ENCODE measurements at places on chromosomes 6 and 20.

DNA sequence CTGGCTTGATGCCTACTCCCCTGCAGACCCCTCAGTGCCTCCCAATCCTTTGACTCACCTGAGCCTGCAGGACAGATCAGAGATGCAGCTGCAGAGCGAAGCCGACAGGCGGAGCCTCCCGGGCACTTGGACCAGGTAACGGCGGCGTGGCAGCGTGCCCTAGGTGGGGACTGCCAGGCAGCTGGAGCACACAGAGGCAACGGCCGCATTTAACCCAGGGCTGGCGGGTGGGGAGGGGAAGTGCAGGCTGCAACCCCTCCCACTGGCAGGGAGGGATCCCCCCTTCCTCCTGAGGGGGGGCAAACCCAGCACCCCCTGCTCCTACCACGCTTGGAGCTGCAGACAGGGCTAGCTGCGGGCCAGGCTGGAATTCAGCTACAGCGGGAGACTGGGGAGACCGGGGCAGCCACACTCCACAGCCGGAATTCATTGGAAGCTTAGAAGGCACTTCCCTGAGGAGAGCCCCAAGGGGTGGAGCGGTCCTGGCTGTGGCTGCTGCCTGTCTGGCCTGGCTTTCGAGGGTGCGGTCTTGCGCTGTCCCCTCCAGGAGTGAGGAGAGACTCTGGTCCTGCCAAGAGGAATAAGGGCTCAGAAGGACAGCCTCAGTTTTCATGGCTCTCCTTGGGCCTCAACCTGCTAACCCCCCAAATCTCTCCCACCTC, at the start of gene MATN4:
Gene MATN4, minus strand, starts transcription at position 183 of the 662 bp plus-strand sequence. CDS start 2,717 bp downstream, outside the sequence.
- DNase-seq: no peak

DNA sequence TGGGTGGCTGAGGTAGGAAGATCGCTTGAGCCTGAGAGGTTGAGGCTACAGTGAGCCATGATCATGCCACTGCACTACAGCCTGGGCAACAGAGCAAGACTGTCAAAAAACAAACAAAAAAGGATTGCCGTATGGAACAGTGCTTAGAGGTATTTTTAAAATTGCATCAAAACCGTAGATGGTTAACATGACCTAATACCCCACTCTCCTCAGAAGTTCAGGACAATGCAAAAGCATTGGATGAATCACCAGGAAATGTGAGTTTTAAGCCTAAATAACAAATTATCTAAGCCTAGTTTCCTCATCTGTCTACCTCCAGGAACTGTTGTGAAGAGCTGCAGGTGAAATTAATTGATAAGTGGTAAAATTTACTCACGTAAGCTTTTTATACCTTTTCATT, 123.8 kb upstream of the ID4 start:
- DNase-seq: no peak

DNA sequence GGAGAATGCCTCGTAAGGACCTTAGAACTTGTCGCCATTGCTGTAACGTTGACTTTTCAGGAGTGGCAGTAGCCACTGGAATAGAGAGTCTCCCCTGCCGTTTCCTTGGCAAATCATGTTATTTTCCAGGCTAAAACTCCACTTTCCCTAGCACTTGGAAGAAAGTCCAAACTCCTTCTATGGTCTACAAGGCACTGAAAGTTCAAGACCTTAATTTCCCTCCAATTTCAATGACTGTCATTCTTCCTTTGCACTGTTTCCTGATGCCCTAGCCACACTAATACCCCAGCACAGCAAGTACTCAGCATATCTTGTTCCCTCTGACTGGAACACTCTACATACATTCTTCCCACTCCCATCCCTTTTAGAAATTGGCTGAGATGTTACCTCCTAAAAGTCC, 1.8 kb upstream of the TBPL1 start:
- no peak for DNase-seq

GRCh38 chr6:26550250-26550993, 12.3 kb downstream of the HMGN4 start:
- peak; percentile 14 for DNase-seq

DNA sequence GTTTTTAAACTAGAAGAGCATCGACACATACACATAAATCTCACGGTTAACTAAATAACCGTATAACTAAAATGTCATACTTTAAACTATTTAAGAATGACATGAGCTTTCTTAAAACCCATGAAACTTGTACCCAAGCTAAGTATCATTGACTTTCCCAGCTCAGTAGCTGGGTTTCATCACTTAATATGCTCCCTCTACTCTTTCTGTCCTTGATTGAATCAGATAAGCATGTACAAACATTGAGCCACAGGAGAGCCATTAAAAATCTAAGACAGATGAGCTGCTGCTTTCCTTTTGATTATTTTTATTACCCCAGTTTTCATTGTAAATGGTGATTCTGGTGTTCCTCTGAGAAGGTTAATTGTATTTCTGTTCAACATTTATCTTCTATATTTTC, 115.8 kb downstream of the FOXO3 start:
- no peak for DNase-seq

DNA sequence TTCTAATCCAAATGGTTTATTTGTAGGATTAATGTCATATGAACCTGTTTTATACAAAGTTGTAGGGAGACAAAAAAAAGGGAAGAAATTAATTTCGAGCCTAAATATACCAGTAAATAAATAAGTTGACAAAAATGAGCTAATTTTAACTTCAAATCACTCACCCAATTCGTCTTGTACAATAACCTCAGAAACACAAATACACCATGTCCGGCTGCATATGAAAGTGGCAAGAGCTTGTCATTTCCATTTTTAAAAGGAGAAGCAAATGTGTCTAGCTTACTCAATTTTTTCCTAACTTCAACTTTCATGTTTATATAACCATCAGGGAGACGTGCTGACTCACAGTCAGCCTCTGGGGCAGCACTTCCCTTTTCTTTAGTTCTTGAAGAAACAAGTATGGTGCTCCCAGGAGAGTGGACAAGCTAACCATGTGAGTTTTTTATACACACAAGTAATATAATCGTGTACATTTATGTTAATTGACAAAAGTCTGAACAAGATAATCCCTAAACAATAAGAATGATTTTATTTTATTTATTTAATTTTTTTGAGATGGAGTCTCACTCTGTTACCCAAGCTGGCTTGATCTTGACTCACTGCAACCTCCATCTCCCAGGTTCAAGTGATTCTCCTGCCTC, 55.5 kb upstream of the SGK1 start:
- DNase-seq: no peak

- DNase-seq: no peak
Observed at GRCh38 chr6:51805517-51805916, 281.9 kb downstream of the PKHD1 start.

DNA sequence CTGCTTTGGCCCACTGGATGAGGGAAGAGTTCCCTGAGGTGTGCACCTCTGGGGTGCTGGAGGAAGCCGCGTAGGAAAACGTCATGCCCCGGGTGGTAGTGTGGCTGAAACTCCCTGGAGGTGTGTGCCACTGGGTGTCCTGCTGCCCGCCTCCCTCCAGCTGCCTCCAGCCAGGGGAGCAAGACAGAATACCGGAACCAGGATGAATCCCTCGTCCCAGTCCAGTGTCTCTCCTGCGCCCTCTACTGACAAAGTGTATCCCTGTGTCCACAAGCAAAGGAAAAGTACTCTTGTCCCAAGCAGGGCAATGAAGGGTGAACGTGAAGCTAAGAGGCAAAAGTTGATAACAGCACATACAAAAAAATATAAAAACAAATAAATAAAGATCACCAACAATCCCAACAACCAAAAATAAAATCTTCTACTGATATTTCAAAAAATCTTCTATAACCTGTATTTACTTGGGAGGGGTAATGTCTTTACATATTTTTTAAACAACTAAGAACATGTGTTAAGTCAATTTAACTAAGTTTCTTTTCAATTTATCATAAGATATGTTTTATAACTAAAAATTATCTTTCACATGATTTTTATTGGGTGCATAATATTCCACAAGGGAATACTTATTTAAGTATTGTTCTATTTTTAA, 437.6 kb downstream of the MAFB start:
- no peak for DNase-seq

DNA sequence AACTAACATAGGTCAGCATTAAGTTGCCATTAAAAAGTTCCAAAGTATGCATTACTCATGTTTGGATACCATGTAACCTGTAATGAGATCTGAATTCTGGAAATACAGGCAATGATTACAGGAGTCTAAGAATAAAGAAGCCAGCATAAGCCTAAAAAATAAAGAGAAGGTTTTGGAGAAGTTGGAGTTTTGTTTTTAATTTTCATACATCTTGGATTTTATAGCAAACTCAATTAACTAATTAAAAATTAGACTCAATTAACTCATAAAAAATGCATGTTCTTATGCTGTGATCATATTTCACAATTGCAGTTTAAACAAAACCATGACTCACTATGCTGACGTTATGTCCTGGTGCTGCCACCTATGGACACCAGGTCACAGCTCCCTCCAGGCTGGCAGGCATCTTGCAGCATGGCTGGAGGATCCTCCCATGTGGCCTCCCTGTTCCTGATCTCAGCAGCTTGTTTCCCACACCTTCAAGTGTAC, 648.8 kb upstream of the AGPAT4 start:
- DNase-seq: no peak

DNA sequence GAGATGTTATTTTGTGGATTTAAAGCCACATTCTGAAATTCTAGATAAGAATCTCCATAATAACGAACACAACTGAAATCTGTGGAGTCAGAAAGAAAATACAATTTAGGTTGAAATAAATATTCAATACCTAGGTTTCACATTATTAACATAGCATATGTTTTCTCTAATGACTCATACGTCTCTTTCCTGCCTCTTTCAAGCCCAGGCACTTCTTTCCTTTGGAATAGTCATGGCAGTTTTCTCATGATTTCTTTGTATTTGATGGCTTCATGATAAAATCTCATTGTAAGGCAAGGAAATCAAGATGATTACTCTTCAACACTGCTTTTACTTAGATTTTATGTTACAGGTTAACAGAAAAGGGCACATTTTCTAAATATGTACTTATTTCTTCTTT, 803.7 kb downstream of the PHF3 start:
- DNase-seq: no peak

DNA sequence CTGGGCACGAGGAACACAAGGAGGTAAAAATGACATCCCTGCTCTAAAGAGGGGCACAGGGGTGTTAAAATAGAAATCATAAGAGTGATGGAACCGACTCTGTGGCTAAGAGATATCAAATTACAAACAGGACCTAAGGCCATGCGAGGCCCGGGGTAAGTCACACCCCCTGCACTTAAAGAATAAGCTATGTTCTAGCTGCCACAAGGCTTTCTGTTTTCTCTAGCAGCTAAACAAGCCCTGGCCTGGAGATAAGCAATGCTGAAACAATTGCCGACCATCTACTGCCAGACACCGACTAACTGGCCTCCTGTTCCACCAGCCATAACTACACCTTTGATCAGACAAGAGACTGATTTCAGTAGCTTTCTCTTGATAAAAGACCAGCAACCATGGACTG, 32.4 kb downstream of the MDGA1 start:
- DNase-seq: no peak

DNA sequence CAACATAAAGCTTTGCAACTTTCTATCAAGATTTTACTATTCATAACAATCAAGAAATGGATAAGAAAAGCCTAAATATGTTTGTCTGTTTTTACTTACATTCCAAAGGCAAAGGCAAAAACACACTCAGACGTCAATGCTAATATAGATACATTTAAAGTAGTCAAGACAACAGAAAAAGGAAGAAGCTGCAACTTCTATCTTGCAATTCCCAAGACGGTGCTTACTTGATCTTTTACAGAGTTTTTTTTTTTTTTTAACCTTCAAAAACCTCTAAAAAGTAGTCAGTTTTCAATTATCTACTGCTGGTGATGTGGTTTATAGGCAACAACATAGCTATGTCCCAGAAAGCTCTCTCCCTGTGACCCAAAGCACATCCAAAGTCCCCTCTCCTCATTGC, 58.1 kb downstream of the EPB41L2 start:
- DNase-seq: no peak

- peak; percentile 3 for DNase-seq
Observed at GRCh38 chr20:3716195-3716834, 3.9 kb upstream of the SIGLEC1 start.

- DNase-seq: no peak
Observed at GRCh38 chr20:19968466-19969073, 48.6 kb upstream of the NAA20 start.

GRCh38 chr6:119541132-119541905, 191.8 kb upstream of the MAN1A1 start:
- DNase-seq: no peak

- DNase-seq: no peak
Observed at GRCh38 chr6:150894191-150894744, 28.8 kb downstream of the MTHFD1L start.

- DNase-seq: no peak
Observed at GRCh38 chr6:70086806-70087205, 216.1 kb downstream of the COL9A1 start.

DNA sequence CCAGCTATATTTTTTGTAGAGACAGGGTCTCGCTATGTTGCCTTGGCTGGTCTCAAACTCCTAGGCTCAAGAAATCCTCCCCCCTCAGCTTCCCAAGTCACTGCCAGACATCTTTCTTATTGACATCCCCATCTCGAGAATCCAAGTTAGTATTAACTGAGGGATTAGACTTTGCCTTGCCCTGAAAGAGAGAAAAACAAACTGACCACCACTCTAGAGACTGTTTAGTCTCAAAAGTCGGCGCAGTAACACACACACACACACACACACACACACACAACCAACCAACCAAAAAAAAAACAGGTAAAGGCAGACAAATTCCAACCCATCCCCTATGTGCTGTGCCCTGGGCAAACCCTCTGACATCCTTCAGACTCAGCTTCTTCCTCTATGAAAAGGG, 27.2 kb upstream of the PNPLA1 start:
- no peak for DNase-seq

DNA sequence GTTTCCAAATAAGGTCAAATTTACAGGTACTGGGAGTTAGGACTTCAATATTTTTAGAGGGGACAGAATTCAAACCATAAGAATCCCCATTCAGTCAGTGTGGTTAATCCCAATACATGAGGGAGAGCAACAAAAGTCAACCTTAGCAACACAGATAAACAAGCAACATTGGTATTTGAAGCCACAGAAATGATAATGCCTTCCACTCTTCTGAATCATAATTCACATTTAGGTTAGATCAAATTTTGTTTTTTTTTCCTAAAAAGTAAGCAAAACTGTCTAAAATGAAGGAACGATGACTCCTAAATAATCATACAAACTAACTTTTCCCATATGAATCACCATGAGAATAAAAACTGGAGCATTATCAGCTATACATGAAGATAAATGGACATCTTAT, 246.0 kb upstream of the TENT5A start:
- DNase-seq: no peak

GRCh38 chr20:60467078-60467477, 508.9 kb downstream of the CDH26 start:
- no peak for DNase-seq

- no peak for DNase-seq
Observed at GRCh38 chr20:59150821-59151251, 12.8 kb upstream of the ZNF831 start.

DNA sequence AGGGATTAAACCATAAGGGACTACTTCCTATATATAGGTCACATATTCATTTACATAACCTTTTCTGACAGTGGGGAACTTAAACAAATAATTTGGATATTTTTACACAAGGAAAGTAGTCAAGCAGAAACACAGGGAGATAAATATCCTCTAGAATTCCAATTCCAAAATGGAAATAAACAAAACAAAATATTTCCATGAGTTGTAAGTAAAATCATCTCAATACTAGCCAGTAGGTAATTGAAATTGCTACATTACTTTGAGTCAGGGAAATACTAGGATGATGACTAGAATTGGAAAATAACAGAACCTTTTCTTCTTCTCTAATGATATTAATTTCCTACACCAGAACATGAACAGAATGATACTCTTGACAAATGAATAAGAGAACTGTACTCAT, 1308.1 kb upstream of the GJE1 start:
- no peak for DNase-seq

GRCh38 chr6:160791981-160792418, 90.0 kb downstream of the PLG start:
- no peak for DNase-seq
